ENCODE measurements at places on chromosomes 5 and 9.
A peak's percentile ranks its signal among the peaks of the same experiment; 100 is the strongest.

DNA sequence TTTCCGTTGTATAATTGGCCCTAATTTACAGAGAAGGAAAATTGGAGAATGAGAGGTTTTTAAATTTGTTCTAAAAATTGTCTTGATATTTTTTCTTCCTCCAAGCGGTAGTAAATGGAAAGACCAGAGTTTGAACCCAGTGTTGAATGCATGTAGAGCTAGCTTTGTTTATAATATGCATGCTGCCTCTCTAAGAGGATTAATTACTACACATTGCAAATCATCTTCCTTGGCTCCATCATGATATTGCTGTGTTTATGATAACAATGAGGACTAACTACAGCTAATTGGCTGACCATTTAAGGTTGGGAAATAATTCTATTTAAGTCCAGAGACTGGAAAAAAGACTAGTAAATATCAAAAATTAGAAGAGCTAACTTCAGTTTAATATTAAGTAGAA lies 338.5 kb downstream of the PLK2 start:
- DNase-seq: no peak

DNA sequence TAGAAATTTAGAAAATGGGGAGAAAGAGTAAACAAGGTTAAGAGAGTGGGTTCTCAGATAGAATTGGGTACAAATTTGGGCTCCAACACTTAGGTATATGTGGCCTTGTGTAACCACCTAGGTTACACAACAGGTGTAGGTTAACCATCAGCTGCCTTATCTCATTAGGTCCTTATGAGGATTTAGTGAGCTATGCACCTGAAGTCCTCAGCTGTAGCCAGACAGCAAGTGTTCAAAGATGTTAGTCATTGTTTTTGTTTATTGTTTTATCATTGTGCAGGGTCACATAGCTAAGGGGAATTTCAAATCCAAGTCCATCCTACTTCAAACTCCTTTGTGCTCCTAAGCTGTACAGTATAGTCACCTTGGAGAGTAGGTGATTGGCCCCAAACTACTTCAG lies 970 bp upstream of the TRIM32 start:
- no peak for DNase-seq

- no peak for DNase-seq
These were observed 165.0 kb downstream of the TMEM232 start for GRCh38 chr5:110561510-110561909.

- no peak for DNase-seq
These were observed 966.5 kb upstream of the DMAC1 start for GRCh38 chr9:8766096-8766495.

GRCh38 chr5:172626031-172626581 lies 15.0 kb upstream of the NEURL1B start:
- DNase-seq: no peak

DNA sequence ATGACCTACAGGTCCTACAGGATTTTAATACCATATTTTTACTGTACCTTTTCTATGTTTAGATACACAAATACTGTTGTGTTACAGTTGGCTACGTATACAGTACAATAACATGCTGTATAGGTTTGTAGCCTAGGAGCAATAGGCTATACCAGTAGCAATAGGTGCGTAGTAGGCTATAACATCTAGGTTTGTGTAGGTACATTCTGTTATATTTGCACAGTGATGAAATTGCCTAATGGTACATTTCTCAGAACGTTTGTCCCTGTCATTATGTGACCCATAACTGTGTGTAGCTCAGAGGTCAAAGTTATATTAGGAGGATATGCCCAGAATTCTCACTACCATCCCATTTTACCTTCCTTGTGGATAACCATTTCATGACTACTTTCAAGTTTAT lies 59.7 kb downstream of the NIPBL start:
- DNase-seq: no peak

DNA sequence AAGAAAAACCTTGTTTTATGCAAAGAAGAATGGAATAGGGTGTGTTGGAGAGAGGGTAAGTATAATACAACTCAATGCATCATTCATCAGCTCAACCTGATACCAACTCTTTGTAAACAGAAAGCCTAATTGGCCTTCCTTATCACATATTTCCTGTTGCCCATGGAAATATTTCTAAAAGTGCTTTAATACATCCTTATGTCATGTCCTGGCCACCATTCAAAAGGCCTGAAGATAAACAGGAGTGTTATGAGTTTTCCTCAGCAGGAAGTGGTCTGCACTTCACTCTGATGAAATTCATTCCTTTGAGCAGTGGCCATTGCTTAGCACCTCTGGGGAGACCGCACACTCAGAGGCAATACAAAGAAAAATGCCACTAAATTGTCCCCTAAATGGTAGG lies 511.2 kb downstream of the SEMA5A start:
- DNase-seq: no peak

DNA sequence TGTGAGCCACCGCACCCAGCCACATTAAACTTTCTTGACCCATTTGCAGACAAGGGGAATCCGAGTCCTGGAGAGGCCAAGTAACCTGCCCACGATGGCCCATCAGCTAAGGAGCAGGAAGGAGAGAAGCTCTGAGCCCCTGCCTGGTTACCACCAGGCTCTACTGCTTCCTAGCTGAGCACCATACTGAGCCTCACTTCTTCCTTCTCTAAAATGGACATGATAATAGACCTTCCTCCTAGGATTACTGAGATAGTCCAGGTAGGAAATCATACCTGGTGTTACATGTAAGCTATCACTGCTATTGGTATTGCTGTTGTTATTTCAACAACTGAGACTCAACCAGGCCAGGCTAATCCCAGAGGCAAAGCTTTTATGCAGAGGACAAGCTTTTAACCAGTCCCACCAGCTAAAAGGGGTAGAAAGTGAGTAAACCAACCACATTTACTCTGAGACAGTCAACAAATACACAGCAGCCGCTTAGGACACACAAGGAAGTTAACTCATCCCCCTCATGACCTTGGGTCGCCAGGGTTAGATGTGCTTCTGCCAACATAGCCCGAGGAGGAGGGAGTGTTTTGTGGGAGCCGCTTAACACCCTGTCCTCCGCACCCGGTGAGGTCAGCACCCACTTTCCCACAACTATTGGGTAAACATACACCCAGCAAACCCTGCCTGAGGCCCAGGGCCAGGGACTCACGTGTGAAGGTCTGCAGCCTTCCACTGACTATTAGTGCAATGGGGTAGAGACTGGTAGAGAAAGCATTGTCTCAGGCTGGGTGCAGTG lies 20.6 kb upstream of the PTGES start:
- DNase-seq: no peak

DNA sequence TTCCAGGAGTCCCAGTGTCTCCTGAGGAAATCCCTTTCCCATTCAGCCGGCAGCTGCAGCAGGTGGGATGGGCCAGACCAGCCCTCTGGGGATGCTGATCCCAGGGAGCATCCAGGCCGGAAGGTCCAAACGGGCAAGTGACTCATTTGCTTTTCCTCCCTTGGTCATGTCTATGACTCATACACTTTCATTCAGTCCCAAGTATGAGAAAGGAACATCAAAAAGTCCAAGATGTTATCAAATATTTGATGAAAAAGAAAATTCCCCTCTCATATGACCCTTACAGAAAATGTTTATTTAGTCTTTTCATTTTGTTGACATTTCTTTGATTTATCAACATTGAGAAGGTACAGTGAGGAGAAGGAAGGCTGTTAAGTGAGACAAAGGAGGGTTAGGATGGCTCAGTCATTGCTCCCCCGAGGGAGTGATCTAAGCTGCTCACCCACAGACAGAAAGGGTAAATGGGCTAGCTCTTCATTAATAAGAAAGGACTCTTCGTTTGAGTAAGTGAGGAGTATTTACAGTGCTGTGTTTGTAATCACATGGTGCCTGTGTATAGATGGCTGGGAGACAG lies 117.6 kb upstream of the ANKRD55 start:
- DNase-seq: no peak

DNA sequence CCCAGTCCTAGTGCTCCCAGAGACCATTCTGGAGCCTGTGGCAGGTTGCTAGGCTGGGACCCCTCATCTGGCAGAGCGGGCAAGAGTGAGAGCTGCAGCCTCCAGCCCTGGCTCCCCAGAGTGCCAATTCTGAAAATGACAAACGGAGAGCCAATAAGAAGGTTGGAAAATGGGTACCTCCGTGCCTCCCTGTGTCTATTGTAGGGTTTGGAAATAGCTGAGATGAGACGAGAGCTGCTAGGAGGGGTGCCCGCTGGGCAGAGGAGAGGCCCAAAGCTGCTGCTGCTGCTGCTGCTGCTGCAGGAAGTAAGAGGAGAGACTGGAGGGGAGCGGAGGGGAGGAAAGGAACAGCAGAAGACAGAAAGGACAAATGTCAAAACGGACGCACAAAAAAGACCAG lies 36.0 kb upstream of the FUBP3 start:
- no peak for DNase-seq

DNA sequence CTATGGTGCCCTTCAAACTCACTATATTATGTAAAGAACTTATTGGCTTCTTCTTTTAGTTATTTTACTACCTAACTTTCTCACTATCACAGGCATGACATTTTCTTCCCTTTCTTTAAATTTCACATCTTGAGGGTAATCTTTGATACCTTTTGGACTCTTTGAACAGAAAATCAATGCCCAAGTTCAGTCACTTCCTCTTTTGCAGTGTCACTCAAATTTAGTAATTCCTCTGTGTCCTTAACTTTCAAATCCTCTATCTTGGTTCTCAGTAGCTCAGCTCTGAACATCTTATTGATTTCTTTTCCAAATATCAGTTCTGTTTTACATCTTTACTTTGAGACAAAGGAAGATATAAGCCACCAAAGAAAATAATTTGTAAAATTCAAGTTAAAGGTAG lies 25.5 kb downstream of the CNTLN start:
- no peak for DNase-seq

DNA sequence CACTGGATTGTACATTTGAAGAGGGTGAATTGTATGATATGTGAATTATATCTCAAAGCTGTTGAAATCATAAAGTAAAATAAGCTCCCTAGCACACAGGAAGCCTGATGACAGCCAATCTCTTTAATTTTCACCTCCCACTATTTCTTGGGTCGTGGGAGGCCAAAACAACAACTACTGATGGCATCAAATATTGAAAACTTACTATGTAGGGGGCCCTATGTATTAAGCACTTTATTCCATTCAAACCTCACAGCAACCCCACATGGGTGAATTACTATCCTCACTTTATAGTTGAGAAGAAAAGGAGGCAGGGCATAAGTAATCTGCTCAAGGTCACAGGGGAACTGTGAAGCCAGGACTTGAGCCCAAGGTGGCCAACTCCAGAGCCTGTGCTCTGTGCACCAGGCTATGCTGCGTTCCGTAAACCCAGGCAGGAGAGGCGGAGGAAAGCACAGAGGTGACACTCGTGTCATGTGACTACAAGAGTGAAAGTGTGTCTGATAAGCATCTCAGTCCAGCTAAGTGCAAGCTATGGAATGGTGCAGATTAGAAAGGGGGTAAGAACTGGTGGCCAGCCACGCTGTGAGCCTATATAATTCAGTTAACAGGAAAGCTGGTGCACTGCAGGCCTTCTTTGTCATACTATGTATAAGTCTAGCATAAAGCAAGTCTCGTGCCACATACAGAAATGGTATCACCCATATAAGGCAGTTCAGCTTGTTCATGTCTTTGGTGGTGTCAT lies 221.0 kb downstream of the DCP2 start:
- DNase-seq: no peak

DNA sequence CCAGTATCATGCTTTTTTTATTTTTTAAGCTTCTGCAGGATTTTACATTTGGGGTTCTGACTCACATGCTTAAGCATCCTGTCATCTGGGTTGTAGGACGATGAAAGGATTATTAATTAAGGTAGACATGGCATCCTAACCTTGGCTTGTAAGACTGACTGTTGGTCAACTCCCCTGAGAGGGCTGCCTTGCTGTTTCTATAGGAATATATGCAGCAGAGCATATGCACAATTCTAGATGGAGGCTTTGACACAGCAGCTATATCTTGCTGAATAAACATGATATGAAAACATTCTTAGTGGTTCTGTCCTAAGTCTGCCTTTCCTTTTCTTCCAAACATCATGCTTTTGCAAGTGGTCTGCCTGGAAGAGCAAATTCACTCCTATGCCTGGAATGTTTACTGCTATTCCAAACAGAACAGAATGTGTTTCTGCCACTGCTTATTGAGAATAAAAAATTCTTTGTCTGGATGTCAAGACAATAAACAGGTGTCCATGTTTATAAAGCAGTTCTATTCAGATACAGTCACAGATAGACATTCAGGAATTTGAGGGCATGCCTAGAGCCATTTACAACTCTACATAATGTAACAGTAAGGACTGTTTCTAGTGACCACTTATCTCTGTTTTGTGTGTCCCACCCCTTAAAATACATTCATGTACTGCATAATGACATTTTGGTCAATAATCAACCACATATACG lies 166.2 kb upstream of the PPP2R2B start:
- DNase-seq: no peak

GRCh38 chr5:157342822-157343402 lies 77.0 kb downstream of the CYFIP2 start:
- DNase-seq: peak; percentile 75

DNA sequence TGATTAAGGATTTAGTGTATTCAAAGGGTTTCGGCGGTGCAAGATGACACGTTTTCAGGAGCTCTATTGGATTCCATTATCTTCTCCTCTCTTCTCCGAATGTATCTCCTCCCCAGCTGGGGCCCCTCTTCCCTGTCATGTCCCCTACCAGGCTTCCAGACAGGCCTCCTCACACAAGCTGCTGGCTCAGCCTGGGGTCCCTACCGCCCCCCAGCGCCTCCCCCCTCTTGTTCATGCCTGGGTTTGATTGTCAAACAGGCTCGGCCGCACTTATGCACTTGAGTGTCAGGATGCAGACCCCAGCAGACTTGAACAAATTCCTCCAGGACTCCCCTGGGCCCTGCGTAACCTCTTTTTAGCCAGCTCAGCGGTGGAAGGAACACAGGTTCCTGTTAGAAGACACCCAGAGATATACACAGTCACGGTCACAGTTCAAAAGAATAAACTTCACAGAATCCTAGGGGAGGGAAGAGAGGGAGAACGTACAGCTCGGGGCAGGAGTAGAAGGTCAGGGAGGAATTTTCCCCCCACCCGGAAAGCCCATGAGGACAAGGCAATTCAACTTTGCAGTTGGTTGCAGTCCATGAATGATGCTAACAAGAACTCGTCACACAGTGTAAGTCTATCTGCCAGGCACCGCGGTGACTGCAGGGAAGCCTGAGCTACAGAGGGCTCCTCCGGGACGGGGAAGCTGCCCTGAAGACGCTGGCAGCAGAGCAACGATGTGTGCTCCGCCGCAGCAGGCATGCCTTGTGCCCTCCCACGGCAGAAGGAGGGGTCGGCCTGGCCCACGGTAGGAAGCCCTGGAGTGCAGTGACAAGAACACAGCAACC lies 560.0 kb downstream of the BNC2 start:
- DNase-seq: peak; percentile 18
